ENCODE measurements at places on chromosomes 12 and 14.

- DNase-seq = no peak
- no peak overlapping the region for H3K27ac ChIP-seq
- H3K4me1 ChIP-seq = peaks cover 53% of the 10 kb centered on the region
- H3K27me3 ChIP-seq = no peaks in the 10 kb centered on the region
These were observed 46.1 kb downstream of the CPM start for GRCh38 chr12:68886636-68887572.

DNA sequence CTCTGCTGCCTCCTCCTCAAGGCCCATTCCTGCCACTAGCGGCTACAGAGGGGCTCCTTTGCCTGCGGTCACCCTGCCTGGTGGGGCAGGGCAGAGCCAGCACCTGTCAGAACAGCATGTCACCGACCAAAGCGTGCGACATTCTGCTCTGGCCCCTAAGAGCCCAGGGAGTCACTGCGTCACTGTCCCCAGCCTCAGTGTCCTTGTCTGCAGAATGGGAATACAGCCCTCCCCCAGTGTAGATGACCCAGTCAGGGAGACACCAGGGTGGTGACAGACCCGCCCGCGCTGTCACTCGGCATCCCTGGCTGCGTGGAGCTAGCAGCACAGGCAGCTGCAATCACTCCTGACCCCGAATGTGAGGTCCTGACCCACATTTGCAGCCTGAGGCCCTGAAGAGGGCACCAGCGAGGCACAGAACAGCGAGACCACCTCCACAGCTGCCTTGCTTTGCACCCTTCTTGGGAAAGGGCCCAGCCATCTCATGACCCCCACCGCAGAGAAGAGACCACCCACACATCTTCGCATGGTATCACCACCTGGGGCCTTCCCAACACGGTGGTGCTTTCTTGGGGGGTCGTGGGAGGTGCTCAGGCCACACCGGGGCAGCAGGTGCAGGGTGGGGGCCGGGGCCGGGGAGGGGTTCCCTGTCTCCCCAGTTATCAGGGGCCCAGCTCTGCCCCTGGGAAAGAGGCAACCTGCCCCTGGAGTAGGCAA, 2.5 kb downstream of the AHNAK2 start:
- peaks cover 19% of the 10 kb centered on the region for H3K27me3 ChIP-seq
- no peak overlapping the region for H3K27ac ChIP-seq
- DNase-seq = no peak
- peaks cover 5% of the 10 kb centered on the region for H3K4me1 ChIP-seq

DNA sequence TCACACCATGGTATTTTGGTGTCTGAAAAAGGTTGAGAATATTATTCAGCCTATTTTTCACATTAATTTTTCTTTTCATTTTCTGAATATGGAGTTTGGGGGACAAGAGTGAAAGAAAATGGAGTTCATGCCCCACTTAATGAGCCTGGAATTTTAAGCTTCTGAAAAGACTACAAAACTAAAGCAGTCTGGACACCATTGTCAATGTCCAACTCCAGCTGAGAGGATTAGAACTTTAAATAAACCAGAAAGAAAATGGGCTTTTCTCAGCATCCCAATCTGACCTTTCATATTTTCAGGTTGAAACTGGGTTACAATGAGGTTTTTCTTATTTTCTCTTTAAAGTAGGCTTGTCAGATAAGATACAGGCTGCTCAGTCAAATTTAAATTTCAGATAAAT, 207.7 kb downstream of the SLC6A15 start:
- DNase-seq = no peak
- H3K27ac ChIP-seq = no peak overlapping the region
- no peaks in the 10 kb centered on the region for H3K36me3 ChIP-seq

- no peaks in the 10 kb centered on the region for H3K4me1 ChIP-seq
- DNase-seq = no peak
- H3K36me3 ChIP-seq = no peaks in the 10 kb centered on the region
- H3K4me3 ChIP-seq = no peak overlapping the region
- no peaks in the 10 kb centered on the region for H3K27me3 ChIP-seq
These were observed 71.0 kb downstream of the TMTC2 start for GRCh38 chr12:82757656-82758055.

DNA sequence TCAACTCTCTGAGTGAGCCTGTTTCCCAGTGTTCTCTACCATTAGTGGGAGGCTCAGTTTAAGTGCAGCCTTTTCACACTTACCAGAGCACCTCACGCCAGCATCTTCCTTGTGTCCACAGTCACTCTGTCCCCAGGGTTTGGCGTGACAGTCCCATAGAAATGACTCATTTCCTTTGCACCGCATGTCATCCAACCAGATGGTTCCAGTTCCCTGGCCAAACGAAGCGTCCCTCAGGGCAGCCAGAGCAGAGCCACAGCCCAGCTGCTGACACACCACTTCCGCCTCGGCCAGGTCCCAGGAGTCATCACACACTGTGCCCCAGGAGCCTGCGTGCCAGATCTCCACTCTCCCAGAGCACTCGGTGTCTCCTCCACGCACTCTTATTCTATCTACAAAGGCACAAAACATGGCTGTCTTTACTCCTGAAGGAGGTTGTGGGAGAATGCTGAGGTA, 65.4 kb downstream of the ACSM4 start:
- no peak for DNase-seq
- H3K4me1 ChIP-seq = no peaks in the 10 kb centered on the region
- H3K4me3 ChIP-seq = no peak overlapping the region
- H3K36me3 ChIP-seq = no peaks in the 10 kb centered on the region
- no peak overlapping the region for H3K27ac ChIP-seq

DNA sequence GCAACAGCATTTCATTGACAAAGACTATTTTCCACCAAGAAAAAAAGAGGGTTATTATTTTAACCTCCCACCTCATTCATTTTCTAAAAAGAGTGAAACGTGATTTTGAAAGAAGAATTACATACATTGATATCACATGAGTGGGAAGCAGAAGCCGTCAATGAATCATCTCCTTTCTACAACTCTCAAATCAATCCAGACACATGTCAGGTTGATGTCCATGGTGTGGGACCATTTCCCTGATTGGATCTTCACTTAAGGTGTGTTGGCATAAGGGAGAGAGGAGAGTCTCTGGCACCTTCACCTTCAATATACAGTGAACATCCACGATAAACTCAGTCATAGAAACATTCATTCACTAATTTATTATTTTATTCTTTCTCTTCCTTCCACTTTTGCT, 1095.1 kb downstream of the BCL11B start:
- no peaks in the 10 kb centered on the region for H3K27me3 ChIP-seq
- DNase-seq = no peak
- no peaks in the 10 kb centered on the region for H3K36me3 ChIP-seq

DNA sequence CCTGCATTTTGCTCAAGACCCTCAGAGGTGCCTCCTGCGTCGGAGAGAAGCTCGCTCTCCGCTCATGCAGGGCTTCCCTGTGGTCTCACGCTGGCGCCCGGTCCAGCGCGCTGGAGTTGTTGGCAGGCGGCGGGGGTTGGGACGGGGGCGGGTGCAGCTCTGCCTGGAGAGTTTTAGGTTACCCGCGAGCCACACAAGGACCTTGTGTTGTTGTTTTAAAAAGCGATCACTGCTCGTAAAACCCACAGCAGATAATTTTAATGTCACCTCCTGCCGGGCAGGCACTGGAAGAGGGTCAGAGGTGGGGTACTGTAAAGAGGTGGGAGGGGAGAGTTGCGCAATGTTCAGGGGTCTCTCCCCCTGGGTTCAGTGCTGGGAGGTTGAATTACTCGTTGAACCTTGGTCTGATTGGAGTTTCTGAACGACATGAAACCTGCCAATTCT, 850 bp downstream of the SMOC1 start:
- no peak for DNase-seq
- no peak overlapping the region for H3K27ac ChIP-seq
- no peak overlapping the region for H3K4me3 ChIP-seq
- H3K27me3 ChIP-seq = peaks cover 63% of the 10 kb centered on the region
- H3K4me1 ChIP-seq = no peaks in the 10 kb centered on the region

Data from activated T-helper 2 cell treated with anti-CD3 and anti-CD28 coated beads, Interferon-gamma antibody, Interleukin-2, Interleukin-4, amounts not matched to agents 10 μg/mL and 5 μg/mL and 100 μg/mL, durations not matched to agents 14 hours and 24 hours and 36 hours (primary cell).